ENCODE measurements at places on chromosomes 6 and 20.

GRCh38 chr6:64280569-64280968 is 645.0 kb downstream of the PHF3 start:
- no peak for DNase-seq

DNA sequence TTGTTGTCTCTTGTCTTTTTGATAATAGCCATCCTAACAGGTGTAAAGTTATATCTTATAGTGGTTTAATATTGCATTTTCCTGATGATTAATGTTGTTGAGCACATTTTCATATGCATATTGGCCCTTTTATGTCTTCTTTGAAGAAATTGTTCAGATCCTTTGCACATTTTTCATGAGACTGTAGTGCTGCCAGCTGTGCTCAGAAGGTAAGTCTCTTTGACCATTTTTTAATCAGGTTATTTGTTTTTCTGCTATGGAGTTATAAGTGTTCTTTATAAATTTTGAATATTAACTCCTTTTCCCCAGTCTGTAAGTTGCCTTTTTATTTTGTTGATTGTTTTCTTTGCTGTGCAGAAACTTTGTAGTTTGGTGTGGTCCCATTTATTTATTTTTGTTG is 55.8 kb upstream of the ZNF184 start:
- DNase-seq = no peak

DNA sequence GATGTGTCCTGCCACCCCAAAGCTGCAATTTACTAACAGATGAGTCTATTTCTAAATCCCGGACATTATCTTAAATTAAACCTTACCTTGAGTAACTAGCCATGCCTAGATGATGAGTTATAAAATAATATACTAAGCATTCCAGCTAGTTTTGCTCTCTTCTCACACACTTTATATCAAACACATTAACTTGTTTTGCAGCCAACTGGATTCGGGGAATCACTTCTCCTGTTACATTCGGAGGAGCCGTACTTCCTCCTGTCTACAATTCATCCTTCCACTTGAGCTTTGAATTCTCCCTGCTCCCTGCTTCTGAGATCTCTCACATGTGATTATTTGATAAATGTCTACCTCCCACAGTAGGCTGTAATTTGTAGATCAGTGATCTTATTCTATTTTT is 420.1 kb downstream of the GJA1 start:
- no peak for DNase-seq

- peak; percentile 36 for DNase-seq
Observed at GRCh38 chr6:90008189-90008907, 114.1 kb downstream of the GJA10 start.

GRCh38 chr6:121607721-121608120 is 172.3 kb downstream of the GJA1 start:
- no peak for DNase-seq

DNA sequence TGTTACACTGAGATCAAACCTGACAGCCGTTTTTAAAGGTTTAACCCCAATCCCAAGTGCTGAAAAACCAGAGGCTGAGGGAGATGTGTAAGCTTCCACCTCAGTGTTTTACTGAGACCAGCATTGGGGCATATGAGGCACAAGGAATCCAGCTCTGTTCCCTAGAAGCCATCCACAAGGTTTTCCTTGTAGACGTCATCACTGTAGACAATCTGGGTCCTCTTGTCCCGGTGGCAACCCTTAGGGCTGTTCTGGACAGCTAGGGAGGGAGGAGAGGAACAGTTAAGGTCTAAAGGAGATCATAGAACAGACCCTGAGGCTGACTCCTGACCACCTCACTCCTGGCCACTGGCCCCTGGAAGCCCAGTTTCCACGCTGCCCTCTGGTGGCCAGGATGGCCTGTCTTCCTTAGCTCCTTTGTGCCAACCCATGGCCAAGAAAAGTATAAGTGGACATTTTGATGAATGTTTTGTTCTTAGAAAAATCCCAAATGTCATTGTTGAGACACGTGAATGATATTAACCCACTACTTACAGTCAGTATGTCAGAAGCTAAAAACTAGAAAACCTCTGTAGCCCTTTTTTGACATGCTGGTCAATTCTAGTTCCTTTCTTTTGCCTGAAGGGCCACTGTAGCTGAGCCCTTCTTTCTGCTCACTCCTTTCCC is 6.4 kb downstream of the CFB start:
- DNase-seq = no peak

DNA sequence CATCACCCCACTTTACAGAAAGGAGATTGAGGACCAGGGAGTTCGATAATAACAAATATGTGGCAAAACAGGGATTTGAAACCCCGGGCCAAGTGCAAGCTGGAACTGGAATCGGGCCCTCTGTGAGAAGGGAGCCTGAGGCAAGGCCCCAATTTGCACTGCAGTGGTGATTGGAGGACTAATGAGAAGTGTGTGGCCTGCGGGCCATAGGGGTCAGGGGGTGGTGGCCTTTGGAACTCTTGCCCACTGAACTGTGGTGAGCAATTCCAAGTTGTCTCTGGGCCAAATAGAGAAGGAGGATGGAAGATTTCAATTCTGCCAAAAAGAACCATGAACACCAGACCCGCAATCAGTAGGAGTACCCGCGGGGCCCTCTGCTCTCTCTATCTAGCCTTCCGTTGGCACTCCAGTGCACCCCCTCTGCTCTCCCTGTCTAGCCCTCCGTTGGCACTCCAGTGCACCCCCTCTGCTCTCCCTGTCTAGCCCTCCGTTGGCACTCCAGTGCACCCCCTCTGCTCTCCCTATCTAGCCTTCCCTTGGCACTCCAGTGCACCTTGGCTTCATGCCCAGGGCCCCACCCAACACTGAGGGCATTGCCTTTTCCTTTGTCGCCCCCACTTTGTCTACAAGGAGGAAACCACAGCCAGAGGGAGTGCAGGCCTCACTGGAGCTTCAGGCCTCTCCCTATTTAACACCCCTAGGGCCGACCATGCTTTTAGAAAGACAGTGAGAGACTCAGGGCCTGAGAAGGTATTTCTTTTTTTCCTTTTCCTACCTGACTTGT is 6.0 kb upstream of the PTPRA start:
- DNase-seq = no peak

DNA sequence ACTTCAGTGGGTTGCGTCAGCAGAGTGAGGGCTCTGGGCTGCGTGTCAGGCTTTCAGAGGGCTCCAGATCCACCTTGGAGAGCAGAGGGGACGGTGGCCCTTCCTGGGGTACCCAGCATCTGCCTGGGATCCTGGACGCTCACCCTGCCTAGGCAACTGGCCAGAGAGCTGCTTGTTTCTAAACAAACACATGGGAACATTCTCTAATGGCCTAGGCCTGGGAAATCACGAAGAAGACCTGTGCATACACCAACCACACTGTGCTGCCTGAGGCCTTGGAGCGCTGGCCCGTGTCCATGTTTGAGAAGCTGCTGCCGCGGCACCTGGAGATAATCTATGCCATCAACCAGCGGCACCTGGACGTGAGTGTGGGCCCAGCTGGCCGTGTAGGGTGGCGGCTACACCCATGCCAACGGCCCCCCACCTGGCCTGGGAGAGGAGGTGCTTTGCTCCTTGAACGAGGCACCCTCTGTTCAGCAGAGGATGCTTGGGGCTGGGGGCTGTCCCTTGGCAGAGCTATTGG is 32.2 kb downstream of the PYGB start:
- DNase-seq = no peak

DNA sequence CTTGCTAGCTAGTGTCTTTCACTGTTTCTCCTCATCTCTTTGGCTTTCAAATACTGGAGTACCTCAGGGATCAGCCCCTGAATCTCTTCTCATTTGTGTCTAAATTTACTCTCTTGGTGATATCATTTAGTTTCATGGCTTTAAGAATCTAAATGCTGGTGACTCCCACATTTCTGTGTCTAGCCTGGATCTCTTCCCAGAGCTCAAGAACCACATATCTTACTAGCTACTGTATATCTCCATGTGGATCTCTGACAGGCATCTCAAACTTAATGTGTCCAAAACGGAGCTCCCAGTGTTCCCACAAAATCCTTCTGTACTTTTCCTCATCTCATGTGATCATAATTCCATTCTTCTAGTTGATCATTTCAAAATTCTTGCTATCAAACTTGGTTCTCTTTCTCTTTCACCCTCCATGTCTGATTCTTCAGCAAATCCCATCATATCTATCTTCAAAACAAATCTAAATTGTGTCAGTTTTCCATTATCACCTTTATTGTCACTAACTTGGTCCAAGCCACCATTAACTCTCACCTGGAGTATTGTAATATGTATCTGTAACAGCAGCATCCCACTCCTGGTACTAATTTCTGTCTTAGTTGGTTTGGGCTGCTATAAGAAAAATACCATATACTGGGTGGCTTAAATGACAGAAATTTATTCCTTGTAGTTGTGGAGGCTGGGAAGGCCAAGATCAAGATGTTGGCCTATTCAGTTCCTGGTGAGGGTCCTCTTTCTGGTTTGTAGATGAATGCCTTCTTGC is 45.9 kb downstream of the CCDC170 start:
- no peak for DNase-seq

GRCh38 chr6:150276168-150276936 is 92.5 kb upstream of the IYD start:
- no peak for DNase-seq

DNA sequence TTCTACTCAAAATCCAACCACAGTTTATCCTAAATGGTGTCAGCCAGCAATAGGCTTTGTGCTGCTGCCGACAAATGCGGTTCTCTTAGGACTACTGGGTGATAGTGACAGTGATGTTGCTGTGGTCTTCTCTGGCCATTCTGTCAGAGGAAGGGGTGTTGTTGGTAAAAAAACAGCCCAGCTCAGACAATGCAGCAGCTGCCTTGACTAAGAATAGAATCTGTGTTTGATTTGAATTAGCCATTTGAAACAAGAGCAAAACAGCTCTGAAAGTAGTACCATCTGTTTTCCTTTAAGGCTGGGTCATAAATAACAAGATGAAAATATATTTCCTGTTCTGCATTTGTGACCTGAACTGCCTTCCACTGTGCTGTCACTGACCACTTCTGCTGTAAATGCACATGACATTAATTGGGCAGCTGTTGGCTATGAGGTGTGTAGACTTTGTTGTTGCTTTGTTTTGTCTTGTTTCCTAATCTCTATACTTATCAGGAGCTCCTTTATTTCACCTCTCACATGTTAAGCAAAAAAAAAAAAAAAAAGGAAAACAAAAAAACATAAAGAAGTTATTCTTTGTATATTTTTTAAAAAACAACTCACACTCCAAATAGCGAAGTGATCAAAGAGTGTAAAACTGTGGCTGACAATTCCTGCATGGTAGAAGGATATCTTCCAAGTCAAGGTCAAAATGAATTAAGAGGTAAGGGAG is 497.8 kb upstream of the ARID1B start:
- no peak for DNase-seq

DNA sequence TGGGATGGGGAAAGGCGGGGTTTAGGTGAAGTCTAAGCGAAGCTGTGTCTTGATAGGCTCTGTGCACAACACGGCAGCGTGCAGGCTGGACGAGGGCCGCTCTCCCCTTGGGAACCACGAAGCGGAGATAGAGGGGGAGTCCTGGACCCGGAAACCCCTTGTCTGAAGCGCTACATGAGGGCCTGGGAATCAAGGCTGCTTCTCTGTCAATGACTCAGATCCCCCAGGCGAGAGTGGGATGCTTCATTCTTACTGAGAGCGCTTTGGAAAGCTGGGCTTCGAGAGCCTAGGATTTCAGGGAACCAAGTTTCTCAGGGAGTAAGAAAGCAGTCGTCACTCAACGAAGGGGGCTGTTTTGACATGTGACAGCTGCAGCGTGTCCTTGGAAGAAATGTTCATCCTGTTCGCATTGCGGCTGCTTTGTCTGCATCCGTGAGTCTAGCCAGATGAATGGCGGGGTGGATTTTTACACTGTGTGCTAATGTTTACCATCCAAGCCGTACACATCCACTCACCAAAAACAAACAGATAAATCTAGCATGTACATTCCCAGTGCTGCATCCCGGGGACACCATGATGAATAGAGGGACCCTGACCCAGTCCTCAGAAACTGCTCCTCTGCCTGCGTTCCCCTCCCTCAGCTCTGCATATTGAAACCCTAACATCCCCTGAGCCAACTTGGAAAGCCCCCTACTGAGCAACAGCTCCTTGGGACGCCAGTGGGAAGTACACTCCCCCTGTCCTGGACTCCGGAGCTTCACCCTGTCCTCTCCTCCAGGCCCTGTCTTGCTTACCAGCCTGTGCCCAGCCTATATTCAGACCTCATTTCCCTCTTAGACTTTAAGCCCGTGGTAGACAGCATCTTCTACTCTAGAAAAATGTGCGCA is 24.5 kb upstream of the RTF2 start:
- no peak for DNase-seq

- no peak for DNase-seq
Observed at GRCh38 chr6:4130357-4130987, 4.9 kb downstream of the ECI2 start.

DNA sequence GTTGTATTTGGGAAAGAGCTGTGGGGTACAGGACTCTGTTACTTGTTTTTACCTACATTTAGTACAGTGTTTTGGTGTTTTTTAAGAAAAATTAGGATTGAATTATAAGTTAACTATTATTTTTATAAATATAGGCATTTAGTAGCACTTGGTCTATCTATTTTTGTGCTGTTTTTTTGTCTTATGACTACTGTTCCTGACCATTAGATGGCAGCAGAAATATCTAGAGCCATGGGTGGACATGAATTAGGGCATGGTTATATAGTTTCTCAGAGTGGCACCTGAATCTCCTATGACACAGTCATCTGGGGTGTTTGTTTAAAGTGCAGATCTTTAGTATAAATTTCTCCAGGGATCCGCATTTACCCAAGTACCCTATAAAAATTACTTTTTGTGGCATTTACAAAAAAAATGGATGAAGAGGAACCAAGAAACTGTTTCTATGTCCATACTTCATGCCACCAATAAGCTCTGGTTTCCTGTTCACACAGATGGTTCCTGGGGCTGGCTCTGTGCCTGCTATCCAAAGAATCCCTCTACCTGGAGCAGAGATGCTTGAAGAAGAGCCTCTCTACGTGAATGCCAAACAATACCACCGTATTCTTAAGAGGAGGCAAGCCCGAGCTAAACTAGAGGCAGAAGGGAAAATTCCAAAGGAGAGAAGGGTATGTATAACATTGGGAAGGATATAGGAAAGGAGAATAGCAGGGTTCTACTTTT is 19.8 kb downstream of the NFYA start:
- no peak for DNase-seq

GRCh38 chr6:112839525-112839961 is 492.4 kb downstream of the RFPL4B start:
- DNase-seq = no peak

- DNase-seq = no peak
Observed at GRCh38 chr6:158061709-158062461, 80.2 kb downstream of the SYNJ2 start.

- no peak for DNase-seq
Observed at GRCh38 chr20:53224851-53225250, 252.7 kb downstream of the TSHZ2 start.

DNA sequence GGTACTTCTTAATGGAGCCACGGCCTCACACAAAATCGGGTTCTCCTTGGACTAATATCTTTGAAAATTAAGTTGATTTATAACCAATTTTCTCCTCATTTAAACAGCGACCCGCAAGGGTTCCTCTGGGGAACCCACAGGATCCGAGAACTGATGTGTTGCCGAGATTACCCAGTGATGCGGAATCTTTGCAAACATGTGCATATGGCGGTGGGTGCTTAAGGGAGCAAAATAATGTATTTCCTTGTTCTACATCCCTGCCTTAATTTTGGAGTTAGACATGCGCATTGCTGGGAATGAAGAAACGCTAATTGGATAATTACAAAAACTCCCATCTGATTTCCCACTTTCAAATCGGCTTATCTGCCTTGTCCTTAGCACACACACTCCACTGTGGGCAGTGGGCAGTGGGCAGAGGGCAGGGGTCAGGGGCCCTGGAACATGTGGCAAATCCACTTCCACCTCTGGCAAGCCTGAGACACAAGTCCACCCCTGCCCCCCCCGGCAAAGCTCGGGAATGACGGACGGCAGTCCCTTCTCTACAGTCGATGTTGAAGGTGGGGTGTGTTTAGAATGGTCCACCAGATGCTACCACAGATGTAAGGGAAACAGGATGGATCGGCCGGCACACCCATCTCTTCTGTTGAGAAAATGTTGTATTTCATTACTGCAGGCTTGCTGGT is 137.4 kb upstream of the CDH4 start:
- DNase-seq = no peak

All from activated CD4-positive, alpha-beta T cell treated with anti-CD3 and anti-CD28 coated beads, Interleukin-2, amount 50 U/mL, for 24 hours (primary cell).